ENCODE measurements at places on chromosomes 16 and 17.

DNA sequence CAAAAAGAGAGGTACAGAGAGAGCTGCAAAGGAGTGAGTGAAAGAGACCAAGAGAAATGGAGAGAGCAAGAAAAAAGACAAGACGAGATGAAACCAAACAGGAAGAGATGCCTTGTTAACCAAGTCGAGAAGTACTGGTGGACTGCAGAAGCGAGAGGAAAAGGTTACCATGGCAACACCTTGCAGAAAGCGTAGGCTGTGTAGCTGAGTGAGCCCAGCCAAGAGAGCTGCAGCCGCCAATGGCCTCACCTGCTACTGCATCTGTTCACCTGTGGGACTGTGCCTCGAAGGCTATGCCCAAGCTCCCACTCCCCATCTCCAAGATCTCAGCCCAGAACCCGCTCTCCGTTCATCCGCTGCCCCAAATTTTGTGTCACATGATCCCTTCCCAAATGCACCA lies 161.3 kb downstream of the SLC39A11 start:
- DNase-seq, result peak; percentile 6

DNA sequence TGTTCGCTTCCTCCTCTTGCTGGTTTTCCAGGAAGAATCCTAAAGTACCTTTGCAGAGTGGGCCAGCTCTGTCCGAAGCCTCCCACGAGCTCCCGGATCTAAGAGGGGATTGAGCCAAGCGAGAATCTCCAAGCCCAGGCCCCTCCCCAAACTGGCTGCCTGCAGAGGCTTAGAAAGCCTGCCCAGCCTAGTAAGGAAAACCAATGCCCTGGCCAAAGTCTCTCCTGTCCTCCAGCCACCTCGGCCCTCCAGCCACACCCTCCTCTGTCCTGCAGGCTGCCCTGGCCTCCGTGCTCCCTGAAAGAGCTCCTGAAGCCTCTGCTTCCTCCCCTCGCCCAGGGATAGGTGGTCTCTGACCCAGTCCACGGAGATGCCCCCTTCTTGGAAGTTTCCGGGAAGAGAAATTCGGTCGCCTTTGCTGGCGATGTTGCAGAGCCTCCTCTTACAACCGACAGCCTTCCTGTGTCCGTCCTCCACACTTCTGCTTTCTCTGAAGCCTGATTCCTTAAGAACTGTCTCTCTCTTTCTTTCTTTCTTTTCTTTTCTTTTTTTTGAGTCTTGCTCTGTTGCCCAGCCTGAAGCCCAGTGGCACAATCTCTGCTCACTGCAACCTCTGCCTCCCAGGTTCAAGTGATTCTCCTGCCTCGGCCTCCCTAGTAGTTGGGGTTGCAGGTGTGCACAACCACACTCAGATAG lies 54.9 kb upstream of the TOB1 start:
- no peak for DNase-seq

DNA sequence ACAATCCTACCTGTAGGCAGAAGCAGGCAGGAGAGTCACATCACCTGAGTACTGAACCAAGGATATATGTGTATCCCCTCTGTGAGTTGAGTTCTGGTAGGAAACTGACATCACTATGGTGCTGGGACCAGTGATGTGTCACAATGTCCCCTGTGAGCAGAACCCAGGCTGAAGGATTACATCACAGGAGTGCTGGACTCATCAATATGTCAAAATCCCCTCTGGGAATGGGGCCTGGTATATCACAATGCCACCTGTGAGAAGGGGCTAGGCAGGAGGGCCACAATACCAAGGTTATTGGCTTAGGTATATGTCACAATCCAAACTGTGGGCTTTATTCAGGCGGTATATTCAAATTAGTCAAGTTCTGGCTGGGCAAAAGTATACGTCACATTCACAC lies 2098.3 kb downstream of the TP53TG3F start:
- DNase-seq, result no peak

DNA sequence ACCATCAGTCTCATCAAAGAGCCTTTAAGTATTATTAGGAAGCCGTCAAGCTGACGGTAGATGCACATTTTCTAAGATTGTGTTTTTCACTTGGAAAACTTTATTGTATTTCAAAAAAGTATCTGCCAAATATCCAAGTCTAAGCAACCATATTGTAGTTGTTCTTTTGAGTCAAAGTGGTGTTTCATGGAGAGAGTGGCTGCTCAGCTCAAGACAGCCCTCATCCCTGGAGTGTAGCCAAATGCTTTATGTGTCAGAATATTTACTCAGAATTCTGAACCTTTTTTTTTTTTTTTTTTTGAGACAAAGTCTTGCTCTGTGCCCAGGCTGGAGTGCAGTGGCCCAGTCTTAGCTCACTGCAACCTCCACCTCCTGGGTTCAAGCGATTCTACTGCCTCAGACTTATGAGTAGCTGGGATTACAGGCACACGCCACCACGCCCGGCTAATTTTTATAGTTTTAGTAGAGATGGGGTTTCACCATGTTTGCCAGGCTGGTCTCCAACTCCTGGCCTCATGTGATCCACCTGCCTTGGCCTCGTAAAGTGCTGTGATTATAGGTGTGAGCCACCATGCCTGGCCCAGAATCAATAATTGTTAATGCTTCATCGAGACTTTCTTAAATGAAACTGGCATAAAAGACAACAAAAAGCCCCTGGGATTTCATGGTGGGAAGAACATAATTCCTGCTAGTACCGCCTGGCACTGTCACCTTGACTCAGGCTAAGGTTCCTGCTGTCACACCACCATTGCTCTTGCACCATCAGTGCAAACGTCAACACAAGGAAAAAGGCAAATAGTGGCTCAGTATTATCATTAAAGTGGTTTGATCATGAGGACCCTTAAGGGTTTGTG lies 45.5 kb downstream of the PRKCA start:
- peak; percentile 37 for DNase-seq

DNA sequence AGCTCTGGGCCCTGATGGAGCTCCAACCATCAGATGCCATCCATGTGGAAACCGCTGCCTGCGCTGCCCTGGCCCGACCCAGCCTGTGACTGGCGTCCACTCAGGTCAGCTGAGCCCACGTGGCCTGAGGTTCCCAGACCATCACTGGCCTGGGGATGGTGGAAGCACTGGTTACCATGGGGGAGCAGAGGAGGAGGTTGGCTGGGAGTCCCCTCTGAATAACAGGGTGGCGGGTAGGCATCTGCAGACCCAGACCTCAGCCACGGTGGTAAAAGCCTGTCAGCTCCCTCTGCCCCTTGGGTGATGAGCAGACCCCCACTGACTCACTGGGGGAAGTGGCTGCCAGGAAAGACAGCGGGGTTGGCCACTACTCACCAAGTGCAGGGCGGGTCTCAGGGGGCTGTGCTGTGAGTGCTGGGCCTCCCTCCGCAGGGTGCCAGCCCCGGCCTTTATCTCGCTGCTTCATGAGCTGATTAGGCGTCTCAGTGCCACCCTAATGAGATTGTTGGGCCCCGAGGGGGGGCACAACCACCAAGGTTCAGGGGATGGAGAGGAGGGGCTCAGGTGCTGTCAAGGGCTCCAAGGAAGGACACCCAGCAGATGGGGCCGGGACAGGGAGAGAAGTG lies at the start of gene PDE6G:
PDE6G (minus strand) TSS at position 425 of the 626 bp plus-strand sequence. CDS start 3,237 bp downstream, outside the sequence.
- no peak for DNase-seq

Measured in NCI-H1105 treated with DMSO at 0.1 percent for 48 hours (cell line).